ENCODE measurements at places on chromosomes 2 and 18.

- peak; percentile 77 for DNase-seq
These were observed 190.4 kb downstream of the FMNL2 start for GRCh38 chr2:152525277-152525838.

DNA sequence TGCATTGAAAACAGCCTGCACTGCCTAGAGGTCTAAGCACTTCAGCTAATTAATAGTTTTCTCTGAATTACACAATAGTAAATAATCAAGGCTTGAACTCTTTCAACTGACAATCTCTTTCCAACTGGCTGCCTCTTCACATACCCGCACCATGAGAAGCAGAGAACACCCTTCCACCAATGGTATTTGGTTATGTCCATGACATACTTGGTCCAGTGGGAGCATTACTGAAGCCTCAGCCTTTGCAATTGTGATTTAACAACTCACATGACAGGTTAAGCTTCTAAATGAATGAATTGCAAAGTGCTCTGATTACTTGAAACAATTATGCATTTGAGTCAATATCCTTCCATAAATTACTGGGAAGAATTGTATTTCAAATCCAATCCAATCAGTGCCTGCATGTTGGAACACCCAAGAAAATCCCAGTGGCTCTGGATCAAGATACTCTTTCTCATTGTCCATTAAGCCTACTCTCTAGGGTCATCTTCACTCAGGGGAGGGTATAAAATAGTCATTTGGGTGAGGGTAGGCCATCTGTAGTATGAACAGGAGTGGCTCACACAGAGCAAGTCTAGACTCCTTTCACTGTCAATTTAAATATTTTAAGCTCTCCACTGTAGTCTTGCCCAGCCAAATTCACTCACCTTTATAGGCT, 101.1 kb downstream of the HS1BP3 start:
- no peak for DNase-seq

- no peak for DNase-seq
These were observed 2.1 kb upstream of the SMAD2 start for GRCh38 chr18:47932603-47933002.

- DNase-seq, result no peak
These were observed 555.2 kb downstream of the DCDC2C start for GRCh38 chr2:4258563-4258962.

GRCh38 chr18:24831871-24832665, 371.6 kb downstream of the HRH4 start:
- DNase-seq, result peak; percentile 39

GRCh38 chr18:59898093-59898492, 1.7 kb upstream of the PMAIP1 start:
- DNase-seq, result no peak

DNA sequence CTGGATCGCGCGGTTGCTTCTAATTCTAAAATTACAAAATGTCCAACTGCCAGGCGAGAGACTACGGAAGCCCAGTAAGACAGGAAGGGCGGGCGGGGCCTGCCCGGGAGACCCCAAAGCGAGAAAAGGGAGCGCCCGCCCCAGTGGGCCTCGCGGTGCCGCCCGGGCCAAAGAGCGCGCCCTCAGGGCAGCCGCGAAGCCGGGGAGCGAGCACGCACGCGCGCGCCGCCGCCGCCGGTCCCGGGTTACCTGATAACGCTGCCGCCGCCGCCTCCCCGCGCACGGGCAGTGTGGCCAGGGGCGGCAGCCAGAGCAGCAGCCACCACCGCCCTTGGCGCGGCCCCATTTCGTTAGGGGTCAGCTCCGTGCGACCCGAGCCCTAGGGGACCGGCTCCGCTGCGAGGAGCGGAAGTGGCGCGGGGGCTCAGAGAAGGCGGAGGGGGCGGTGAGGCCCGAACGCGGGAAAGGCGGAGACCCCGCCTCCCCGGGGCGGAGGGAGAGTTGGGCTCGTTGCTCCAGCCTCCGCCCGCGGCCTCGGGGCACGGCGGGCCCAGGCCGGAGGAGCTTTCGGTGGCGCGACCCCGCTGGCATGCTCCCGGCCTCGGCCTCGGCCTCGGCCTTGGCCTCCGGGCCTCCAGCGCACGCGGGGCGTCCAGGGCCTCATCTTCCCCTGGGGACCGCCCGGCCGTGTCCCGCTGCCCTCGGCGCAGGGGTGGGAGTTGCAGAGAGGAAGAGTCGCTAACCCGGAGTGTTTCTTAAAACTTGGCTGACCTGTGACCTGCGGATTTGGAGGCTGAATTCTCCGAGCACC, at the start of gene NEMP2:
Gene NEMP2 (minus strand): TSS at position 413 of the 811 bp plus-strand sequence. CDS start 67 bp downstream, at position 346.
- peak; percentile 52 for DNase-seq

GRCh38 chr18:37741032-37741623, 175.5 kb upstream of the CELF4 start:
- no peak for DNase-seq

DNA sequence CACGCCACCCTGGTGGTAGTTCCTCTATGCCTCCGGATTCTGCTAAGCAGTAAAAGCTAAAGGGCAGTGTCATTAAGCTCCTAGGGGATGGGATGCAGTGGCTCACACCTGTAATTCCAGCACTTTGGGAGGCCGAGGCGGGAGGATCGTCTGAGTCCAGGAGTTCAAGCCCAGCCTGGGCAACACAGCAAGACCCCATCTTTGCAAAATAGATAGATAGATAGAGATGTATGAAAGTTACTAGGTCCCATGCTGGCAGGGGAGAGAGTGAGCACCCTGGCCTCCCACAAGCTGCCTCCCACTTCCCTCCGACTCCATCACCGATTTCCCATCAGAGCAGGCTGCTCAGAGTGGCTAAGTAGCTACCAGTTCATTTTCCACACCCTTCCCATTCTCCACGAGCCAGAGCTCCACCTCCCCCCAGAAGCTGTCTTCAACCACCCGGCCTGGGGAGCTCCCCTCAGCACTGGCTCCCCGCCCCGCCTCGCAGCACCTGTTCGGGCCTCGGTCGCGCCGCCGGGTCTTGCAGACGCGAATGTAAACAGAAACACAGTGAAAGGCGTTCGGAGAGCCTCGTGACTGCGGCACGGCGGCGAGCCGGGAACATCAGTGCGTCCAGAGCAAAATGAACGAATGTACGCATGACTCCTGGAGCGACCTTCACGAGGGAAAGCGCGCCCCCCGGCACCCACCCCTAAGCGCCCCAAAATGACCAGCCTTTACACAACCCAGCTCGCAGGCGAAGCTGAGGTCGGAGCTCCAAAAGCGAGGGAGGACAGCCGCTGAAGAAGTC, 598 bp upstream of the CEP68 start:
- DNase-seq, result no peak

- no peak for DNase-seq
These were observed 453.0 kb downstream of the GALR1 start for GRCh38 chr18:77702686-77703085.

DNA sequence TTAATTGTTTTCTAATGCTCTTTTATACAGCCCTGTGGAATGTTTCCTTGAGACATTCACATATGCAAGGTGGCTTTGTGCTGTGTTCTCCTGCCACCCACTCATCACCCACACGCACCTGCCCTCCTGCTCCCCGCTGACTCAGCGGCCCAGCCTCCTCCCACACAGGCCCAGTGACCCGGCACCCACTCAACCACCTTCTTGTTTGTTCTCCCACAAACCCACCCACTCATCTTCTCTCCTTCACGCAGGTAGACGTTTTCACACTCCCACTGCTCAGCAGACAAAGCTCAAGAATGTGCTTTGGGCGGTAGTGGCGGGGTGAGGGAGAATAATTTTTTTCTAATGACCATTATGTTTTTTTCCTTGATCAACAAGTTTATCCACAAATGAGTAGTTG, 28.6 kb upstream of the NEMP2 start:
- DNase-seq, result no peak

GRCh38 chr2:240023792-240024191, 1.4 kb downstream of the NDUFA10 start:
- no peak for DNase-seq

GRCh38 chr18:49723648-49724180, 89.6 kb downstream of the ACAA2 start:
- peak; percentile 91 for DNase-seq

- peak; percentile 19 for DNase-seq
These were observed 558 bp downstream of the TTC39C start for GRCh38 chr18:24014986-24015638.

- no peak for DNase-seq
These were observed 276.6 kb upstream of the SIX2 start for GRCh38 chr2:45285771-45286390.

DNA sequence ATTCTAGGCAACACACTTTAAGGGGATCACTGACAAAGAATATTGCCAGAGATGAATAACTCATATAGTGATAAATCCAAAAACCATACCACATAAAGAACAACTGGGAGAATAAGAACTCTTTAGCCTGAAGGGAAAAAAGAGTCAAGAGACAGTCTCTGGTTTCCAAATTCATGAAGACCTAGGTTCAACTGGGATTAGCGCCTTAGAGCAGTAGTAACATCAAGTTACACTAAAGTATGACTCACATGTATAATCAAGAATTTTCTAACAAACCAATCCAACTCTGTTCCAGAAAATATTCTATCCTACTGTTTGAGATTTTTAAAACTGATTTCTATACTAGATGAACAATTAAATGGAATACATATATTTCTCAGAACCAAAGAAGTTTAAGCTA, 93.8 kb downstream of the USP34 start:
- no peak for DNase-seq

GRCh38 chr2:62263076-62263715, 67.3 kb downstream of the B3GNT2 start:
- no peak for DNase-seq

DNA sequence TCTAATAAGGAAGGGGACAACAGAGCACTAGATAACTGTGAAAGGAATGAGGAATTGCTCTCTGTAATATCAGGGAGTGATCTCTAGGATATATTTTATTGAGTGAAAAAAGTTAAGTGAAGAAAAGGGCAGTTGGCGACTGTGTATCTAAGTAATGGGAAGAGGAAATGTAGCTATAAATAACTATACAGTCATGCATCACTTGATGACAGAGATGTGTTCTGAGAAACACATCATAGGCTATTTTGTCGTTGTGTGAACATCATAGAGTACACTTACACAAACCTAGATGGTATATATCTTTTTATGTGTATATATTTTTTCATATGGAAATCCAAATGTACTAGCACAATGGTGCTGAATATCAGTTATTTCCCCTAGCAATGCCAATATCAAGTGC, 329.3 kb downstream of the TXNL1 start:
- DNase-seq, result peak; percentile 63

GRCh38 chr2:238710032-238710735, 137.7 kb upstream of the TWIST2 start:
- no peak for DNase-seq

- no peak for DNase-seq
These were observed 2127.8 kb upstream of the CELF4 start for GRCh38 chr18:39693359-39693758.
